ENCODE measurements at places on chromosomes 3 and 15. TPM values are rescaled to one million over a fixed set of nuclear protein-coding genes. Genes with fewer than 3 reads are reported as not detected.

CHCHD4 gene
- 10.3 TPM for total RNA-seq

GATA2 gene
- total RNA-seq, result 0.58 TPM

PPIP5K1 gene
- 21.4 TPM for total RNA-seq

LRRK1 gene
- total RNA-seq, result 0.41 TPM

CATSPER2 gene
- 3.3 TPM for total RNA-seq

LPP gene
- total RNA-seq, result 193 TPM

ATP8B4 gene
- total RNA-seq, result 0.23 TPM

FILIP1L gene
- 209 TPM for total RNA-seq

TGFBR2 gene
- 39.9 TPM for total RNA-seq

CFAP20DC gene
- total RNA-seq, result 0.57 TPM

THPO gene
- total RNA-seq, result 0.46 TPM

LRRIQ4 gene
- total RNA-seq, result not detected

AGBL1 gene
- total RNA-seq, result not detected

NECTIN3 gene
- 56.3 TPM for total RNA-seq

GP5 gene
- total RNA-seq, result not detected

TUSC7 gene
- not detected for total RNA-seq

KLF15 gene
- total RNA-seq, result 0.29 TPM

DTX3L gene
- total RNA-seq, result 86.3 TPM

KIF23 gene
- 8.1 TPM for total RNA-seq

PPM1L gene
- total RNA-seq, result 6.3 TPM

TEX55 gene
- total RNA-seq, result not detected

ISLR gene
- total RNA-seq, result 1.6 TPM

SCAANT1 gene
- total RNA-seq, result not detected

CFAP91 gene
- not detected for total RNA-seq

NISCH gene
- 118 TPM for total RNA-seq

ANKRD34C gene
- 0.05 TPM for total RNA-seq

TIMMDC1 gene
- total RNA-seq, result 116 TPM

TEX9 gene
- 11.0 TPM for total RNA-seq

TNFSF10 gene
- total RNA-seq, result 6.1 TPM

THOC7 gene
- 56.9 TPM for total RNA-seq

NMD3 gene
- total RNA-seq, result 77.6 TPM

DISP2 gene
- 3.7 TPM for total RNA-seq

UQCC5 gene
- total RNA-seq, result 26.0 TPM

RAD51 gene
- 3.6 TPM for total RNA-seq

RLBP1 gene
- total RNA-seq, result not detected

CNBP gene
- 227 TPM for total RNA-seq

HESX1 gene
- 0.67 TPM for total RNA-seq

SMCO1 gene
- not detected for total RNA-seq

KIF15 gene
- 1.5 TPM for total RNA-seq

GSK3B gene
- total RNA-seq, result 68.0 TPM

SLC28A2 gene
- total RNA-seq, result not detected

EBLN2 gene
- total RNA-seq, result 3.1 TPM

ST3GAL6 gene
- 4.8 TPM for total RNA-seq

DAPK2 gene
- 0.60 TPM for total RNA-seq

POC1A gene
- total RNA-seq, result 3.1 TPM
